ENCODE measurements at places on chromosomes 16 and 17. TPM values are rescaled to one million over a fixed set of nuclear protein-coding genes. Genes with fewer than 3 reads are reported as not detected.
A peak's percentile ranks its signal among the peaks of the same experiment; 100 is the strongest.

Gene AKAP10
- polyA plus RNA-seq, result 19.2 TPM

Gene CCL1
- not detected for polyA plus RNA-seq

Gene RAB37
- 14.3 TPM for polyA plus RNA-seq

Gene TMC8
- 7.6 TPM for polyA plus RNA-seq

Gene TNS4
- 0.06 TPM for polyA plus RNA-seq

Gene KRTAP2-2
- polyA plus RNA-seq, result not detected

- no peak for DNase-seq
These were observed 8.1 kb upstream of the ITGAE start for GRCh38 chr17:3809135-3809534.

- DNase-seq, result no peak
These were observed 81.2 kb upstream of the GOT2 start for GRCh38 chr16:58815181-58815888.

DNA sequence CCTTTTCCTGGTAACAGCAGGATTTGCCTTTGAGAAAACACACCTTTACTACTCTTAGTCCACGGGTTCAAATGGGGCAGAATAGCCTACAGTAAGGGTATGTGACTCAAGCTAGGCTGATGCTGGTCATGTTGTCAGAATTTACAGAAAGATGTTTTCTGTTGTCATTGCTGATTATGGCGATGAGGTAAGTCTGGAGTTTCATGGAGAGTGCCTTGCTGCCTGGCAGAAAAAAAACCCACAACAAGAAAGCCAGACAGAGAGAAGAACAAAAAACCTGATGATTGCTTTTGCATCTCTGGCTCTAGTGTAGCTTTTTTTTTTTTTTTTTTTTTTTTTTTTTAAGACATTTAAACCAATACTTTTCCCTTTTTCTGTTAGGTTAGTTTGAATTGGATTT lies 47.9 kb downstream of the SLC6A4 start:
- no peak for DNase-seq

GRCh38 chr17:10178506-10178991 lies 19.9 kb downstream of the GAS7 start:
- no peak for DNase-seq

GRCh38 chr16:14284930-14285512 lies 213.9 kb downstream of the MRTFB start:
- peak; percentile 78 for DNase-seq

DNA sequence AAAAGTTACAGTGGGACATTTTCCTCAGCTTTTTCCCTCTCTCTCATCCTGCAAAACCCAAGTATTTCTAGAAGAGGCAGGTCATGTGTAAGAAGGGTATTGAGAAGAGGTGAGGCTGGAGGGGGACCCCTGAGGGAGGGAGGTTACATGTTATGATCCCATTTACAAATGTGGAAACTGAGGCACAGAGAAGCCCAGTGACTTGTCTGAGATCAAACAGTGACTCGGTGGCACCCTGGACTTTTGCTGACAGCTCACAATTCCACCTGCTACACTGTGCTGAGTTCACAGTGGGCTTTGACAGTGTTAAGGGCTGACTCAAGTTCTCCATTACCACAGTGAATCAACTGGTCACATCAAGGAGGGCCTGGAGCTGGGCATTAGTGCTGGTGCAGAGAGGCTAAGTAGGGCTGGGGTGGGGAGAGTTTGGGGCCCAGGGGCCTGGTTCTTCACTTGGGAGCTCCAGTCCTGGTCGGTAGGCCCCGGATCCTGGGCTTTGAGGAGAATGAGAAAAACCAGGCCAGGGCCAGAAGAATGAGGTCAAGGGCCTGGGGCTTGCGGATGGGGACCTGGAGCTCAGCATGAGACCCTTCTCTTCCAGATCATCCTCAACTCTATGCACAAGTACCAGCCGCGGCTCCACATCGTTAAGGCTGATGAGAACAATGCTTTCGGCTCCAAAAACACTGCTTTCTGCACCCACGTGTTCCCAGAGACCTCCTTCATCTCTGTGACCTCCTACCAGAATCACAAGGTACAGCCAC lies 26.0 kb downstream of the TBX4 start:
- no peak for DNase-seq

DNA sequence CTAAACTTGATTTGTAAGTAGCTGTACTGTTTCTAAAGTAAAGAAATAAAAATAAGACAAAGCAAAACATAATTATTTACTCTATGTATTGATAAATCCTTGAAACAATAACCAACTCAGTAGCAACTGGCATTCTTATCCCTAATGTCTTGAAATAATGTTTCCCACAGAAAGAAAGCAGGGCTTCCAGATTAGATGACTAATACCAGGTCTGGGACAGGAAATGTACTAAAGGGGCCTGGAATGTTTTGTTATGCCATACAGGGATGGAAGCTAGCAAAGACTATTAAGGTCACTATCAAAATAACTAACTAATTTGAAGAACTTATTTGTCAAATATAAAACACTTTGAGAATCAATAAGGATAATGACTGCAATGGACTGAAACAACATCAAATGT lies 82.1 kb downstream of the CFDP1 start:
- no peak for DNase-seq

DNA sequence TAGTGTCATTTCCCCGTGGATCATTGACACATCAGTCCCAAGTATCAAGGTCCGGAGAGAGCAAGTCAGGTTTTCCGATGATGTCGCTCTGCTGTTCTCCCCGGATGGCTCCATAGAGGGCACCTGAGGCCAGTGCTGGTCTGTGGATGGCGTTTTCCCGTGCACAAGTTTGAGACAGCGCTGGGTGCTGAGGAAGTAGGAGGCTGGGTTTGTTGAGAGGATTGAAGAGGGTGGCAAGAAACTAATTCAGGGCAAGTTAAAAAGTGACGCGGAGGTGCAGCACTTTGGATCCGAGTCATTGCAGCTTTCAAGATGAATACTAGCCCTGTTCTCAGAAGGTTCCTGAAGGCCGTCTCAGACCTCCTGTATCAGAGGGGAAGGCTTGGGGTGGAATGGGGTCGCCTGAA lies 7.7 kb downstream of the NUBP1 start:
- no peak for DNase-seq

- no peak for DNase-seq
These were observed 323.7 kb upstream of the CDH11 start for GRCh38 chr16:65445313-65446260.

DNA sequence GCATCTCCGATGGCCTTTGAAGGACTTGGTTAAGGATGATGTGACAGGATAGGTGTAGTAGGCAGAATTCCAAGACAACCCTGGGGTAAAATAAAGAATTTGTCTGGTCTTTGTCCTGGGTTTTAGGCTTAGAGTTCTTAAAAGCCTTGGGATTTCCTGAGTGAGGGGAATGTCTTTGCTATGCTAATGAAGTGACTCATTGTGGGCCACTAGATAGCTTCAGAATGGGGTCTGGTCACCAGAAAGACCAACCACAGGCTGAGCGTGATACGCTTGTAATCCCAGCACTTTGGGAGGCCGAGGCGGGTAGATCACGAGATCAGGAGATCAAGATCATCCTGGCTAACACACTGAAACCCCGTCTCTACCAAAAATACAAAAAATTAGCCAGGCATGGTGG lies 182.8 kb upstream of the TOX3 start:
- no peak for DNase-seq

GRCh38 chr17:36511216-36511615 lies 23.5 kb downstream of the MYO19 start:
- no peak for DNase-seq

DNA sequence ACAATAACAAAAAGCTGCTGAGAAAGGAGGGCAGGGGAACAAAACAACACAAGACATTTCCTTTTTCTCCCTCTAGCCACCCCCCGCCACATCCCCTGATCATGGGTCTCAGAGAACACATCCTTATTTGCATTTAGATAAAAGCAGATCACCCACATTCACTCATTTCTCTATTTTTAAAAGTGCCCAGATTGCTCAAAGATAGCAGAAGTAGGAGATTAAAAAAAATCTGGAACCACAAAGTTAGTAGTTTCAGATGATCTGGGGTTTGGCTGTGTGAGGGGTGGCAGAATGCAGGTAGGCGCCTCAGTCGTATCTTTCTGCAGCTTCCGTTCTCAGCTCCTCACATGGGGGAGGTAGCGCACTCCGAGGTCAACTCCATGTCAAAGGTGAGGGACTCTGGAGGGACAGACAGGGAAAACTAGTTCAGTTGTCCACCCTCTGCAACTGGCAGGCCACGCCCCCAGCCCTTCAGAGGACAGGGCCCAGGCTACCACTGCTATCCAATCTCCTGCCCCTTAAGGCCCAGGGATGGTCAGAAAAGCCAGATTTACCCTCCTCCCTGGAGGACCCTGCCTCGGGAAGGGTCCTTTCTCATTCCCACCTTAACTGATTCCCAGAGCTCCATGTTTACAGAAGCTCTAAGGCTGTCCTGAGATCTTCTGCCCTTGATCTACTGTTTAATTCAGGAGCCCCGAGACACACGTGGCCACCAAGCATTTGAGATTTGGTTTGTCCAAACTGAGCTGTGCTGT lies 27.3 kb downstream of the STAT5A start:
- DNase-seq, result no peak

DNA sequence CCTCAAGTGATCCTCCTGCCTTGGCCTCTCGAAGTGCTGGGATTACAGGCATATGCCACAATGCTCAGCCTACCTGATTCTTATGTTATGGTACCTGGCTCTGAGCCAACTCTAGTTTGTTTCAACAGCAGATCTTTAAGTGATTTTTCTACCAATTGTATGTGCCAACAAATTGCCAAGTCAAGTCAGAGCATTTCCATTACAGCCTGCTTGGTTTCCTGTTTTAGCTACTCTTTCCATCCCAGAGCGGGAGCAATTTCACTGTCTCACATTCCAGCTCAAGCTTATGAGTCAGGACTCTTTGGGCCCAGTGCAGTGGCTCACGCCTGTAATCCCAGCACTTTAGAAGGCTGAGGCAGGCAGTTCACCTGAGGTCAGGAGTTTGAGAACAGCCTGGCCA lies 30.8 kb upstream of the RBBP6 start:
- DNase-seq, result no peak

DNA sequence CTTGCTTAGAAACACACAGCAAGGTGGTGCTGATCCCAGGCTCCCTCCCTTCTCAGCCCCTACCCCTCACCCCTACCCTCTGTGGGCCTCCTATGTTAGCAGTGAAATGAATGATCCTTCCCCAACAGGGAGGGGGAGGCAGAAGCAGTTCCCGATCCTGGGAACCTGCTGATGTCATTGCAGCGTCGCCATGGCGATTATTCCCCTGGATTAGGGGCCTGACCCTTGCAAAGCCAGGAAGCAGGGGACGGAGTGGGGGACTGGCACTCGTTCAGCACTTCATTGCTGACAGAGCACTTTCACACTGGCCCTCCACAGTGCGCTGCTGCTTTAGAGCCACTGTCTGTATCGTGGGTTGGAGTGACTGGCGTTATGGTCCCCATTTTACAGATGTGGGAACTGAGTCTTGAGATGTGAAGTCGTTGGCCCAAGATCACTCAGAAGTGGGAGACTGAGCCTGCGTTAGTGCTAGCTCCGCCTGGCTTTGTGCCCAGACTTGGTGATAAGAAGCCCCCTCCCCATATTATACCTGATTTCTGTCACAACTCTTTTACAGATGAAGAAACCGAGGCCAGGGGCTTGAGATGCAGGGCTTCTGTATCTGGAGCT lies 26.6 kb downstream of the LASP1 start:
- DNase-seq, result no peak

GRCh38 chr17:78475211-78475610 lies 96.8 kb downstream of the PGS1 start:
- no peak for DNase-seq

DNA sequence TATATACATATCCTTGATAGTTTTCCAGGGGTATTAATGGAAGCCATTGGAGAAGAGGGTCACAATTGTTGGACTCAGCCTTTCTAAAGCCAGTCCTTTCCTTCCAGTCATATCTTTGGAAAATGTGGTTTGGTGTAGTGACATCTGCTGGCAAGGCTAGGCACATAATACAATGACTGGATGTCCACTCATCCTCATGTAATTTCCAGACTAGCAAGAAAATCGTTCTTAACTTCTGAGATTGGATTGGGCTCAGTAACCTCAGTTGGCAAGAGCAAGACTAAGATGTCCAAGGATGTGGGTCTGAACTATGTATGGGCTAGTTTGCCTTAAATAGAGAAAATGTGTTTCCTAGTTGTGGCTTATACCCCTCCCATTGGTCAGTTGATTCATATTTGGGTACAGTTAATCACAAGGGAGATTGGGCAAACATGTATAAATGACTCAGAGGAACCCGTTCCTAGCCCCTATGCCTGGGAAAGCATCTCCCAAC lies 8.7 kb upstream of the KAT7 start:
- peak; percentile 34 for DNase-seq

DNA sequence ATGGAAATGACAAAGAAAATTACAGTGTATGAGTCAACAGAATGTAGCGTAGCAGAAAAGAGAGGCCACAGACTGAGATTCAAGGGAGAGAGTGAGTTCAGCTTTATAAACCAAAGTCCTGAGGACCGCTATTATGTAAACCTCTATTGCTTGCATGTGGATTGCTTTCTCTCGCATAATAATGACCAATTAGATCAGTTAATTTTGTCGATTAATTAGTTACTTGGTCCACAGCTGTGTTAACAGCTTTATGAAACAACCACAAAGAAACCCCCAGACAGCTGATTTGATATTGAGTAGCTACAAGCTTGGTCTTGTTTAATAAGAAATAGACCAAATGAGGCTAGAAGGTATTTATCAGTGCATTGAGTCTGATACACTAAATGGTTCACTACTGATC lies 291.8 kb upstream of the ERCC4 start:
- peak; percentile 11 for DNase-seq

GRCh38 chr17:74485841-74486240 lies 19.4 kb downstream of the CD300A start:
- no peak for DNase-seq
